Esophagus muscularis mucosa (tissue), 4 donors: ENCODE measurements at places on chromosomes 11 and 22. TPM values are rescaled to one million over a fixed set of nuclear protein-coding genes. Genes with fewer than 3 reads are reported as not detected.

The FOSL1 gene
- total RNA-seq, result 8.7 TPM

The MPZL2 gene
- 10.1 TPM for total RNA-seq

The CDC45 gene
- not detected for total RNA-seq

The PRG2 gene
- 0.33 TPM for total RNA-seq

The BDNF gene
- total RNA-seq, result 0.19 TPM

The OR2AT4 gene
- total RNA-seq, result not detected

The PDGFB gene
- total RNA-seq, result 21.4 TPM

The GAB4 gene
- not detected for total RNA-seq

GRCh38 chr11:1218256-1218787, 4.5 kb upstream of the MUC5B start:
- DNase-seq, result no peak

GRCh38 chr22:35938226-35938625, 90.4 kb downstream of the RBFOX2 start:
- no peak for DNase-seq

GRCh38 chr11:13384908-13385640, 77.9 kb downstream of the BTBD10 start:
- no peak for DNase-seq

- peak; percentile 98 for DNase-seq
These were observed 2.5 kb upstream of the BEST1 start for GRCh38 chr11:61947486-61948210.

- no peak for DNase-seq
These were observed 6.3 kb downstream of the PRDM10 start for GRCh38 chr11:129996113-129996870.

DNA sequence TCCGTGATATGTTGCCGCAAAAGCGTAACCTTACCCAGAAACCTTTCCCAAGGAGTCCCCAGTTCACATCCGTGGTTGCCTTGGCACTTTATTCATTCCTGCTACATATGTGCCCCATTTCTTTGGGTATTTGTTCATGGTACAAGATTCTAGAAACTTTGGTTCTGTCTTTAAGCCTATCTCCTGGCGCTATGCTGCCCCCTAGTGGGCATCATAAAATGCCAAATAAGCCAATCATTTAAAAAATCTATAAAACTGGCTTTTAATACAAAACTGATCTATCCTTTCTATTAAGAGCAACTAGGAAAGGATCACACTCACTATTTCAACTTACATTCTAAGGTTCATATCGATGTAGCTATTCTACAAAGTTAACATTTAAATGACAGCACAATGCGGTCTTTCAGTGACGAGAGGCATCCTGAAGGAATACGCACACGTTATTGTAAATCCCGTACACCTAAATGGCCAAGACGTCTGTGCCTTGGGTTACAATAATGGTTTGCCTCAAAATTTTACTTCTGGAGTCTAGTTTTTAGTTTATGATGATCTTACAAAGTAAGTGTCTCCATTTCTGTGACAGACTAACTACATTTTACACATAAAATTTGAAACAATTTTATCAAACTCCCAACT, 16.2 kb downstream of the PIWIL3 start:
- DNase-seq, result no peak

- no peak for DNase-seq
These were observed 11.4 kb downstream of the MPEG1 start for GRCh38 chr11:59201353-59201752.

DNA sequence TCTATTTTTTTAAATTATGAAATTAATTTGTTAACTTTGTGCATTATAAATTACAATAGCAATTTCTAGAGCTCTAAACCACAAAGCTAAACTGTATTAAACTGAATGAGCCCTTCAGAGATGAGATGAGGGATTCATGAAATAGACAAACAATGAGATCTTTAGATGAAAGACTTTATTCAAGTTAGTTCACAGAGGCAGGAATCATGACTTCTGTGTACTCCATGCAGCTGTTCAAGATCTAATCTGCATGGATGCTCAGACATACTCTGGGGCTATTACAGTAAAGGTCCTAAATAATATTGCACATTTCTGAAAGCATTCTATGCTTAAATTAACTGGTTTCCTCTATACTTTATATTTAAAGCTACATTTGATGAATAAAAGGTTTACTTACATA, 122.7 kb downstream of the FCHSD2 start:
- no peak for DNase-seq

- DNase-seq, result no peak
These were observed 548 bp downstream of the FDXACB1 start for GRCh38 chr11:111878385-111878848.

DNA sequence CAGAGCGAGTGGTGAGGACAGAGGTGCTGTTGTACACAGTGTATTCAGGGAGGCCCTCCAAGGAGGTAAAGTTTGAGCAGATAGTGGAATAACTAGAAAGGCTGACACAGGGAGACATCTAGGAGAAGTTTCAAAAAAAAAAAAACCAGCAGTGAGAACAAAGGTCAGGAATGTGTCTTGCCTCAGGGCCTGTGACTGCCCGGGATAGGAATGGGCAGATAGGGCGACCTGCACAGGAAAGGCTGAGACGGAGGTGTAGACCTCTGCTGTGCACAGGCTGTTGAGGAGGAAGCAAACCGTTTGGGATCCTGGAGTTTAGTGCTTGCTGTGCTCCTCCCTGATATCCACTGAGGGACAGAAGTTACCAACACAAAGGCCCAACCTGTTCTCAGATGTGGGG, 406.5 kb upstream of the B3GAT1 start:
- DNase-seq, result peak; percentile 53

DNA sequence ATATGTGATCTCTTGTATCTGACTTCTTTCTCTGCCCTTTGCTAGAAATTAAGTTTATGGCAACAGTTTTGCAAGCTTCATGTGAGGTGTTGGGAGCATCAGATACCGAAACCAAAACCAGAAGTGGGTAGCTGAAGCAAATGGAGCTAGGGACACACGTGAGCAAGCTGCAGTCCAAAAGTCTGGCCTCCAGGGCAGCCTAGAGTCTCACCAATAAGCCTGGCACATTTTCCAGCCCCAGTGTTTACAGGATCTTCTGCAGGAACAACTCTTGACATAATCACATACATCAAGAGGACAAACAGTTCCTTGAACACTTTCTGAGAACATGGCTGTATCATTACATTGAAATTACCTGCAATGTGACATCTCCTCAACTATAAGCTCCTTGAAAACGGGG, 114.1 kb downstream of the LARGE1 start:
- no peak for DNase-seq

- DNase-seq, result no peak
These were observed 39.7 kb upstream of the AKIP1 start for GRCh38 chr11:8871171-8871775.

DNA sequence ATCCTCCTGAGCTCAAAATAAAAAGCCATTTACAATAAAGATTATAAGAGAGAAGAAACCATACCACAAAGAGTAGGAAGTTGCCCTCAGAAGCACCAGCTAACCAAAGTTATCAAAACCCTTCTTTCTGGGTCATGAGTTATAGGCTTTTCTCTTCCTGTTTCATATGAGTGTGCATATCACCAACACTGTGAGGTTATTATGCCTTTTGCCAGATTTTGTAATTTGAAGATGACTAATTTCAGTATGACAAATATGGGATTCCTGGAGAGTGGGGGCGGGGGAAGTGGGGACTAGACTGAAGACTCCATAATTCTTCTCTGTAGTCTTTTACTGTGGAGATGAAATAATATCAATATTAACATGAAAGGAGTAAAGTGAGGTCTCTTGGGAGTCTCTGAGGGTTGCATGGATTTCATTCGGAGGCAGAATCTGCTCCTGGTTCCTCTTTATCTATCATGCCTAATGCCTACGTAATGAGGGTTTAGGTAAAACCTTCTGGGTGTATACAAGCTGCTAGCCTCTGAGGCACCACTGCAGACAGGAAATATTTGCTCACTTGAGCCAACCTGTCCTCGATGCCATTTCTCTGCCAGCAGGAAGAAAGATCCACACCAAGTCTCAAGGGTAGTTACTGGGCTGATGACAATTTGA, 2.1 kb downstream of the LPXN start:
- peak; percentile 92 for DNase-seq
